AG09319 (cell line): ENCODE measurements at places on chromosomes 12 and 14.

GRCh38 chr14:87908550-87908949 is 84.4 kb downstream of the GALC start:
- DNase-seq: no peak

GRCh38 chr14:52918486-52918885 is 32.4 kb downstream of the FERMT2 start:
- DNase-seq: no peak

DNA sequence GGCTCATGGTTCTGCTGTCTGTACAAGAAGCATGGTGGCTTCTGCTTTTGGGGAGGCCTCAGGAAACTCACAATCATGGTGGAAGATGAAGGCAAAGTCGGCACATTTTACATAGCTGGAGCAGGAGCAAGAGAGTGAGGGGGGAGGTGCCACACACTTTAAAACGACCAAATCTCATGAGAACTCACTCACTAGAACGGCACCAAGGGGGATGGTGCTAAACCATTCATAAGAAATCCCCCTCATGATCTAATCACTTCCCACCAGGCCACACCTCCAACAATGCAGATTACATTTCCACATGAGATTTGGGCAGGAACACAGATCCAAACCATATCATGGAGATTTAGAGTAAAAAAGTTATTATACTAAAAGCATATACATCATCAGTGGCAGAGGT is 13.6 kb upstream of the LEMD3 start:
- DNase-seq: no peak

- DNase-seq: peak; percentile 3
These were observed 197.0 kb downstream of the DAD1 start for GRCh38 chr14:22391908-22392565.

DNA sequence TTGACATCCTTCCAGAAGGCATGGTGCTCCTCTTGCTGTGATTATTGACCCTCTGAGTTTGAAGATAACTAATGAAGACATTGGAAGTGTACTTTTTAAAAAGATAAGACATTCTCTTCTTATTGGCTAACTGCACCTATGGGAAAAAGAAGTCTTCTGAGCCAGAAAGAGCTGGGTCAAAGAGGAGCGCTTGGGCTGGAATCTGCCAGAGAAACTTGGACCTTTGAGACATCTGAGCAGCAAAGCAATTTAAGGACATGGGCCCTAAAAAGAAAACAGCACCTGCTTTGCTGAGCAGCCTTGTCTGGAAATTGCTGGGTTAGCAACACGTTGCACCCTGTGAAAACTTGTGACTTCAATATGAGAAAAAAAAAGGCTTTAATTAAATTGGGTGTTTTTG is 27.8 kb downstream of the IGF1 start:
- no peak for DNase-seq

DNA sequence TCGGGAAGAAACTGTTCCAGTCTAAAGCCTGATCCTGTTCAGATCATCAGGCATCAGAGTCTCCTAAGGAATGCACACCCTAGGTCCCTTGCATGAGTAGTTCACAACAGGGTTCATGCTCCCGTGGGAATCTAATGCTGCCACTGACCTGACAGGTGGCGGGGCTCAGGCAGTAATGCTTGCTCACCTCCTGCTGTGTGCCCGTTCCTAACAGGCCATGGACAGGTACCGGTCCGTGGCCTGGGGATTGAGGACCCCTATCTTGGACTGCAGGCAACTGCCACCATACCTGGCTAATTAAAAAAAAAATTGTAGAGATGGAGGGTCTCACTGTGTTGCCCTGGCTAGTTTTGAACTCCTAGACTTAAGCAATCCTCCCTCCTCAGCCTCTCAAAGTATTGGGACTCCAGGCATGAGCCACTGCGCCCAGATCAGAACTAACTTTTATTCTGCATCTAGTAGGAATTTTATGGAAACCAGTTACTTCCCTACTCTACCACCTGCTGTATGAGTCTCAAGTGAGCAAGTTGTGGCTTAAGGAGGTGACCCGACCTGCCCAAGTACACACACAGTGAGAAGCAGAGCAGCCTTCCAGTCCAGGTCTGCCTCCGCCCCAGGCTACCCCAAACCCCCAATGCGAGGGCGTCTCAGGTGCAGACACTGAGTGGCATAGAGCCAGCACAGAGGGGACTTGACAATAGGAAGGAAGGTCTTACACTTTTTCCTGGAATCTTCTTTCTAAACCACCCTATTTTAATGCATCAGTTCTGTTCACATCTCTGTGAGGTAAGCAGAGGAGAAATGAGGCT is 2.5 kb upstream of the PAPLN start:
- no peak for DNase-seq

DNA sequence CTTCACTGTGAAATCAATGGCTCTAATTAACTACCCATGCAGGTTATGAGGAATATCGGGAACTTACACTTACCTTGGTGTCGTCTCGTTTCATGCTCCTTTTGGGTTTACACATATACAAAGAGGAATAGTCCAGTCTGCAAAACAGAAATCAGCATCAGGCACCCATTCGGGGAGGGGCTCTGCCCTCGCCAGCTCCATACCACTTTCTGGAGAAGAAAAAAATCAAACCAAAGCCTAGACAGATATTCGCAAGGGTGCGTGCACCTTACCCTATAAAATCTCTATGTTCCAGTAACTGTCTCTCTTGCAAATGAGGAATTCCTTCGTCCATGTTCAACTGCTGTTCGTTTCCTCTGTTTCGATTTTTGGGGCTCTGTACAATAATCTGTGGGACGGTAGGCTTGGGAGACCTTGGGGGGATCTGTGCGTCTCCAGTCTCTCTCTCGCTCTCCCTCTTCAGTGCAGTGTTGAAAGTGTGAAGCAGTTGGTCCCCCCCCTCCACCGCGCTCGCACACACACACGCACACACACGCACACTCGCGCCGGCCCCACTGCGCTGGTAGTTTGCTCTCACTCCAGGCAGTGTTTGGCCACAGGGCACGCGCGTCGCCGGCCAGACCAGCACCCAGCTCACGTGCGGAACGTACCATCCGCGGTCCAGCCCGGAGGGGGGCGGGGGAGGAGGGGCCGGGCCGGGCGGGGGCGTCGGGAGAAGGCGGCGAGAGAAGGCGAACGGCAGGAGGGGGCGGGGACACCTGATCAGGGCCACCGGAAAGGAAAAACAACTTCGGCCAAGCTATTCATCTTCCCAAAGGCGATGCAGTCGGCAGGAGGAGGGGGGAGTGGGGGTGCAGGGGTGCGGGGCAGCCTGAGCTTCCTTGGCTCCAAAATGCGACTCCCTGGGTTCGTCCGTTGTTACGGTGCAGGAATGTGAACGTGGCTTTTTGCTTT is at the start of gene BHLHE41:
BHLHE41 (minus strand) TSS at position 592 of the 954 bp plus-strand sequence; CDS start at position 334, 258 bp downstream.
- no peak for DNase-seq

- no peak for DNase-seq
These were observed 36.1 kb downstream of the ATP2B1 start for GRCh38 chr12:89672589-89672979.

- no peak for DNase-seq
These were observed 101.0 kb downstream of the FOXG1 start for GRCh38 chr14:28867571-28867970.

- no peak for DNase-seq
These were observed at the start of gene BATF for GRCh38 chr14:75522224-75522982. Gene BATF (plus strand): TSS chr14:75522469. CDS start chr14:75522683, 214 bp downstream.

- DNase-seq: no peak
These were observed 284.1 kb downstream of the BMP4 start for GRCh38 chr14:53672526-53672925.

DNA sequence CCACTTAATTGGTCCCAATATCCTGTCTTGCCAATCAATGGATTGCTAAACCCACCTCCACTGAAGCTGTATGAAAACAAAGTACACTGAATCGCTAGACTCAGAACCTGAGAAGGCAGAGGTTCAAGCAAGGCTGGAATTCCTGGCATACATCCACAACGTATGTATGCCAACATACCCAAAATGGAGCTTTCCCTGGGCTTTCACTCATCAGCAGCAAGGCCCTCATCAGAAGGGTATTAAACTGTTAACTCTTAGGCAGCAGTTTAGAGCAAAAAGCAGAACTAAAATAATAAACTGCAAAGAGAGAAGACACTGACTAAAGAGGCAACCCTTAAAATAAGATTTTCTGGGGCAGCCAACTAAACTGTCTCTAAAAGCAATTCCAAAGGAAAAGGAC is 13.6 kb downstream of the MED13L start:
- DNase-seq: no peak

DNA sequence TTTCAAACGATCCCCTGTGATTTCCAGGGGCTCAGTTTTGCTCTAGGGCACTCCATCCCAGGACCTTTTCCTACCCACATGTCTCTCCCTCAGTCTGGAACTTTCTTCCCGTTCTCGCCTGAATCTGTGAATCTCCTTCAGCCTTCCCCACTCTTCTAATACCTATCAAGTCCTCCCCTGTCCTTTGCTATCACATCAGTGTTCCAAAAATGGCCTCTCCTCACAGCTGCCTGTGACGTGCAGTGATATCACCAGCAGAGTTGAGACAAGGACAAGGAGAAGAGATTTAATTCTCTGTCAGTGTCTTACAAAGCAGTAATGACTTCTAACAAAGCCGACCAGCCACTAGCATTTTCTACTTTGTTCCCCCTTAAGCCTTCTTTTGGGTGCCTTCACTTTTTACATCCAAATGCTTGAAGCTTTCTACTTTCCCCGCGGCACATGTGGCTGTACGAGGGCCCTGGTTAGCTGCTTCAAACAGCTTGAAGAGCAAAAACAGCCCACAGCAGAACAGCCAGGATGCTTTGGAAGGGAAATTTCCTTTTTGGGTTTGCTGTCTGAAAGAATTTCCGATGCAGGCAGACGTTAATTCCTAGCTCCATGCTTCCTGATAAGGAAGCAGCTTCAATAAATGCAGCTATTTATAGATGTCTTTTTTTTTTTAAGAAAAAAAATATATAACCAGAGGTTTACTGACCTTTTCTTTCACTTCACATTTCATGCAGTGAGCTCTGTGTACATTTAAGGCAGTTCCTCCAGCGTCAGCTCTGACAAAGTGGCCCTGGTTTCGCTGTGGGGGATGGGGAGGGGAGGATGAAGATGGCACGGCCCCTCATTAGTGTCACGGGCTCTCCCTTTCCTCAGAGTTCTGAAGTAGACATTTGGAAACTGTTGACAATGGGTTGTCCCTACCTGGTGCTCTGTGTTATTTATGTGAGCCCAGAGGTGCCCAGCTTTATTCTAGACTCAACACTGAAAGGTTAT is 109.3 kb downstream of the ETV6 start:
- DNase-seq: no peak

GRCh38 chr14:65594153-65594881 is 181.8 kb downstream of the FUT8 start:
- DNase-seq: no peak

DNA sequence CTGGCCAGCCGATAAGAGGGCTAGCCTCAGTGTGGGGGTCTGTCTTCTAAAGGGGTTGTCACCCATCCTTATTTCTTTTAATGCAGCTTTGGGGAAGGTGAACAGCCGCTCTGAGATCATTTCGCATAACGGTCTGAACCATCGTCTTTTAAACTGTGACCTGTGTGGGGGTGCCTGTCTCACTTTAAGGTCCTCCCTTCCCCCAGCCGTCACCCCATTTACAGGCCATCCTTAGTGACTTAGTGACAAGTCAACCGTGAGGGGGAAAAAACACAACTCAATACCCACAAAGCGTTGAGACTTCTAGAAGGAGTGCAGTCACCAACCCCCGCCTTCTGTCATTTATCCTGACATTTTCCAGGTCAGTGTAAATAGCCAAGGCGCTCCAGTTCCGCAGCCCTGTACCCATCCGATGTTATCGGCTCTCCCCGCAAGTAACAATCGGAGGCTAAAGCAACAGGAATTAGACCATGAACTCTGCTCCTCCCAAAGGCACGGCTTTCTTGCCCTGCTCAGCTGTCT is 505 bp upstream of the DENND5B start:
- no peak for DNase-seq

- DNase-seq: peak; percentile 23
These were observed 55.7 kb downstream of the VRK1 start for GRCh38 chr14:96852823-96853422.

- DNase-seq: no peak
These were observed 93.5 kb downstream of the GALNT8 start for GRCh38 chr12:4813741-4814140.

- DNase-seq: no peak
These were observed 277.0 kb upstream of the GARIN6 start for GRCh38 chr12:99370421-99371138.

GRCh38 chr14:78399316-78399889 is 229.2 kb downstream of the NRXN3 start:
- no peak for DNase-seq

DNA sequence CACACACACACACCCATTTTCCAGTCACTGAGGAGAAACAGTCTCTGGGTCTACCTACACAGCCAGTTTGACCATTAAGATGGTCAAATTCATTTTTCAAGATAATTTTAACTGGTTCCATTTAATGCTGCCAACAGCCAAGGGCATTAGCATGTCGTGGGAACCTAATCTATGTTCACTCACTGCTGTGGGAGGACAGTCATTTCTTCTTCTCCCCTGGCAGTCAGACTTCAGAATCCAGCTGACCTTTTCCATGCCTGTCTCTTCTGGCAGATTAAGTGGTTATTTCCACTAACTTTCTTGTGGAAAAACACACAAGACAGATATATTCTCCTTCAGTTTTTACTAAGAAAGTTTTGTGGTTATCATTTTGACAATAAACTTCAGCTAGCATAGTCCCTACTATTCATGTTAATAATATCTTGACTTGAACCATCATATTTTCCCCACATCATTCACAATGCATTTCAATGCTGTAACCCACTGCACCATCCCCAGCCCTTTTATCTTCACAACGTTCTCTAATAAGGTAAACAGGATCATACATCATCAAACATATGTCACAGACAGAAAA is 82.2 kb downstream of the DAD1 start:
- DNase-seq: no peak

- no peak for DNase-seq
These were observed 198.5 kb downstream of the ATP23 start for GRCh38 chr12:58139894-58140293.

- no peak for DNase-seq
These were observed 492 bp upstream of the BTBD6 start for GRCh38 chr14:105247715-105248367.

DNA sequence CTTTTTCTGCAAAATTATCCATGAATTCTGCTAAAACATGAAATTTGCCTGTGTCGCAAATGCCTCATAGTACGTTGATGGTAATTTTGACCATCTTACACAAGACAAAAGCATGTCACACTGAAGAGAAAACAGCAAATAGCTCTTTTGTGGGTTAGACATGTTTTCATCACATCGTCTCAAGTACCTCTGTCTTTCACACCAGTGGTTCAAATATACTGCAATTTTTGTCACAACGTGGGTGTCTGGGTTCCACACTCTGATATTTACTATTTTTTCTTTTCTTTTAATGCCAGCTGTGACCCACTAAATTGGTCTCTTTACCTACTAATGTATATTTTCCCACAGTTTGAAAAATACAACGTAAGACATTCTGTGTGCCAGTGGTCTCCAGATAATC is 10.4 kb downstream of the KLRB1 start:
- DNase-seq: no peak
